ENCODE measurements at places on chromosomes 4 and X.
A peak's percentile ranks its signal among the peaks of the same experiment; 100 is the strongest.

DNA sequence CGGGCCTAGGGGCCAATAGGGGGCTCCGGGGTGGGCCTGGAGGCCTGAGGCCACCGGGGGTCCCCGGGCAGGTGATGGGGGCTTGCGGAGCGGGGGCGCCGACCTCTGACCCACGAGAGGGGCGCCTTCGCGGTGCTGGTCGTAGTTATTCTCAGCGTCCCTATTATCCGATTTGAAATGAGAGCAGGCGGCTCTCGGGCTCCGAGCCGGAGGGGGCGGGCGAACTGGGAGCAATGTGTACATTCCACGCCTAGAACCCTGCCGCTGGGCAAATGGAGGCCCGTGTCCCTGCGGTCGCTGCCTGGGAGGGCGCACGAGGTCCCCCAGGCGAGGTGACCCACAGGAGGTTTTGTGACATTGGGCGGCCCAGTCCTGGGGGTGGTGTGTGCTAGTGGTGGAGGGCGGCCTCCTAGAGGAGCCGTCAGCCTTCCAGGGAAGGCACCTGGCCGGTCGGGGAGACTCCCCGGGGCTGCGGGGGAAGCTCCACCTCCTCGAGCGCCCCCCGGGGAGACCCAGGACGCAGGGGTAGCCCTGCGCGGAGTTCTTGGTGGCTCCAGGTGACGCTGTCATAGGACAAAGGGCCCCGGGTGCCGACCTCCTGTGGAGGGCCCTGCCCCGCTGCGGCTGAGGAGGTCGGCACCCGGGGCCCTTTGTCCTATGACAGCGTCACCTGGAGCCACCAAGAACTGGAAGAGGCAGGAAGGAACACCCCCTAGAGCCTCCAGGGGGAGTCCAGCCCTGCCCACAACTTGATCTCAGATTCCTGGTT lies 102.6 kb upstream of the PRKX start:
- DNase-seq: peak; percentile 73

GRCh38 chr4:123421227-123421936 lies 24.8 kb downstream of the SPRY1 start:
- no peak for DNase-seq

DNA sequence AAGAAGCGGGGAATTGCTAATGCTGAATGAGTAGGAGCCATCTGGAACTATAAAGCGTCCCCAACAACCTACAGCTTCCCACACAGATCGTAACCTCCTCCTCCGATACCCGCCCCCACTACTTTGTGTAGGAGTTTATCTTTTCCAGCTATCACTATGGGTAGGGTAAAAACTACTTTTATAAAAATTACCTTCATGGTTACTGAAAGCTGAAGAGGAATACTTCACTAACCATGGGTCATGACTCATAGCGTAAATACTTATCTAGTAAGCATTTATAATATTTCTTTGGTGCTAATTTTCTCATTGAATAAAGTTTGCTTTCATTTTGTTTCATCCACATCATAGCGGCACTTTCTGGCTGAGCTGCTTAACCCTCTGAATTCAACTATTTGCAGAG lies 79.4 kb upstream of the TNIP3 start:
- no peak for DNase-seq

DNA sequence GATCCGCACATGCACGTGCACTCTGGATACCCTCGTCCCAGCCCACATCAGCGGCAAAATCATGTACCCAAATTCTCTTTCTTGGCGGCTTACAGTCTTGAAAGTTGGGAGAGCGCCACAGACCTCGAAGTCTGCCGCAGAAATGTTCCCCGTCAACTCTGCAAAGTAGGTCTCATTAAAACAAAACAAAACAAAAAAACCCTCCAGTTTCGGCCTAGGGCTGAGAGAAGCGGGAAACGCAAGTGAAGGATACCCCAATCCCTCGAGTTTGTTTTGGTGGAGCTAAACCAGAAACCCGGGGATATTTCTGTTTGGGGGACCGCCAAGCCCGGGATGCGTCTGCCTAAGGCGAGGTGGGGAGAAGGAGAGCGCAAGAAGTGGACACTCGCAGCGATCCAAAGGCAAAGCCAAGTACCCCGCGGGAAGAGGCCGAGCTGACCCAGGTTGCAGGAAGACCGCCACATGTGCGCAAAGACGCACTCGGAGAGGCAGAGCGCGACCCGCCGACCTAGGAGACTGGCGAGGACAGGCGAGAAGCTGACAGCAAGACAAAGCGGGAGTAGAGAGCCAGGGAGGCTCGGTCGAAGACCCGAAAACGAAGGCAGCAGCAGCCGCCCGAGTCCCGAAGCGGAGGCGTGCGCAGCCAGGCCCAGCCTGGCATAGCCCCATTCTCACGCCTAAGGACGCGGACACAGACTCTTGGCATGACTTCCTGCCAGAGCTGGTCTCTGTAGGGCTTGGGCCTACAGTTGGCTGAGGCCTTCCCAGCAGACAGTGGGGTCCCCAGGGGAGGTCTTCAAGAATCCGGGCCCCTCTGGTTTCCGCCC lies 49.6 kb upstream of the BCOR start:
- no peak for DNase-seq

GRCh38 chrX:77892887-77893286 lies 2.3 kb downstream of the MAGT1 start:
- no peak for DNase-seq

GRCh38 chrX:93673869-93674271 lies at the start of gene FAM133A:
FAM133A (plus strand) TSS chrX:93674206; CDS start chrX:93709420, 35,214 bp downstream.
- no peak for DNase-seq

DNA sequence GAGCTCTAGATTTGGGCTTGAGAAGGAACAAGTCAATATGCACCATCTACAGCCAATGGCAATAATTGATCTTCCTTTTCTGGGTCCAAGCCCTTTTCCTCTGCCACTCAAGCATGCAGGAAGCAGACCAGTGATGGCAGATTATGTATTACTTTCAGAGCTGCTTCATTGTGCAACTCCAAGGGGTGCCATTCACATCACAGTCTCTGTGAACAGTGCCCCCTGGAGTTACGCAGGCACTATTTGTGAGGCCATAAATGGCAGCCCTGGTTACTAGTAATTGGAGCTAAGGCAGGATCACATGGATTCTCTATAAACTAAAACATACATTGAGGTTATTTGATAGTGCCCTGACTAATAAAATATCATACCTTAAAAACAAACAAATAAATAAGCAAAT lies 313.4 kb upstream of the SLC7A11 start:
- DNase-seq: no peak

GRCh38 chrX:29231800-29232199 lies 644.6 kb downstream of the IL1RAPL1 start:
- no peak for DNase-seq

Data from left cardiac atrium (tissue), 4 donors.